ENCODE measurements at places on chromosomes 4 and X.

GRCh38 chrX:110847334-110847733 lies 51.7 kb upstream of the CHRDL1 start:
- DNase-seq, result peak; percentile 81

DNA sequence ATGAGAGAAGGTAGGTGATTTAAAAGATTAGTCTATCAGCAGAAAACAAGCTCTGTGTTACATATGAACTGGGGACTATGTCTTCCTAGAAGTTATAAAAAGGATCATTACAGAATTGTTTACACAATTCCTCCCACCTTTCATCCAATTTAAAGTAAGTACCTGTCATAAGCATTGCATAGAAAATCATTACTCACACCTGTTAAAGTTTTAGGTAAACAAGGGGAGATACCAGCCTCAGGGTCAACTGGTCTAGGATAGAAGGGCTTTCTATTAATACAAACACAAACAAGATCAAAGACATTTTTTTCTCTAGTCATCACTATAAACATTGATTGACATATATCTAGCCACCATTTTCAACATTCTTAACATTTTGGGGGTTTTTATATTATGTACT lies 333.9 kb downstream of the ARHGAP24 start:
- no peak for DNase-seq

GRCh38 chrX:23127586-23127985 lies 127.8 kb downstream of the DDX53 start:
- DNase-seq, result no peak

DNA sequence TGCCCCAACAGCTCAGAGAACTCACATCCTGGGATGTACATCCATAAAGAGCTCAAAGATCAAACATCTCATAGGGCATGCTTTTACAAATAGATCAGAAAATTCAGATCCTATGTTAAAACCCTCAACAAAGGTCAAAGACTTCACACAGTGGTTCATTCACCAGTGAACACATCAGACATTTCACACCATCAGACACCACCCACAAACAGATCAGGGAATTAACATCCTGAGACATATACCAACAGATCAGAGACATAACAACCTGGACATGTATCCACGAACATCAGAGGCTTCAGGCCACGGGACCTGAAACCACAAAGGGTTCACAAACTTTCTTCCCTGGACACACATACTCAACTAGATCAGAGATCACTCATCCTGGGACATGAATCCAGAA lies 23.4 kb downstream of the SUV39H1 start:
- DNase-seq, result no peak

DNA sequence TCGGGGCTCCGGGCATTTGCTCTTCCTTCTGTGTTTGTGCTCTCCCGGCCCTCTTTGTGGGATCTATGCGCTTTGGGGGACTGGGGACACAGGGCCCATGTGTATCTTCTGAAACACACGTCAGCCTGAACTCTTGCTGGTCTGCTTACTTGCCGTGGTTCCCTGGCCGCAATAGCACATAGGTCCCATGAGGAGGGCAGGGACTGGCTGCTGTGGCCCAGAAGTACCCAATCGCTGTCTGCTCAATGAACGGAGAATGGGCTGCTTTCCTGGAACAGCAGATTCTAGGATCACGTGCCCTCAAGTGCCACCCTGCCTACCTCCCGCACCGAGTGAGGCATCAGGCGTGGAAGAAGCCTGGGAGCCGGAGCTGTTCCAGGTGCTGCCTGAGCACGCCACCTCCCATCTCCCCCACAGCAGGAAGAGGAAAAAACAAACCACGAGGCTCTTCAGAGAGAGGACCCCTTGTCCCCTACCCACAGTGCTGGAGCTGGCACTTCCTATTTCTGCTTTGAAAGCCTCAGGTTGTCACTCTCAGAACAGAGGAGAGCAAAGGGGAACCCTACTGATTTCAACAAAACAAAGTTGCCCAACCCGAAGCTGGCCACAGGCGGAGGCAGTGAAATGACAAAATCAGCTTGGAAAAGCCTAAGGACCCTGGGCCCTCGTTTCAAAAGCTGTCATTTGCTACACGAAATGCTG lies 3.8 kb downstream of the G6PD start:
- DNase-seq, result peak; percentile 37

GRCh38 chrX:46819136-46819535 lies 17.7 kb upstream of the RP2 start:
- no peak for DNase-seq

GRCh38 chr4:20773144-20773997 lies 73.1 kb downstream of the PACRGL start:
- peak; percentile 70 for DNase-seq

GRCh38 chr4:137129441-137129840 lies 402.9 kb downstream of the PCDH18 start:
- DNase-seq, result no peak

DNA sequence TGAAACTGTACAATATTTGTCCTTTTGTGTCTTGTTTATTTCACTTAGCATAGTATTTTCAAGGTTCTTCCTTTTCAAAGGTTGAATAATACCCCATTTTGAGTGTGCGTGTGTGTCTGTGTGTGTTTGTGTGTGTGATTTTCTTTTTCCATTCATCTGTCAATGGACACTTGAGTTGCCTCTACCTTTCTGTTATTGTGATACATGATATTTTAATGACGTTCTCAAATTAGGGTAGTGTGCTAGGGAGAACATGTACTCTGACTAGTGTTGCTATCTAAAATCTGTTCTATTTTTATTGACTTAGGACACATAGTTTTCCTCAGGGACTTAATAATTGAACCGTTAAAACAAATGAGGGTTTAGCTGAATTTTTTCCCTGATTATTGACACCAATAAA lies 9.9 kb downstream of the MMRN1 start:
- DNase-seq, result no peak

DNA sequence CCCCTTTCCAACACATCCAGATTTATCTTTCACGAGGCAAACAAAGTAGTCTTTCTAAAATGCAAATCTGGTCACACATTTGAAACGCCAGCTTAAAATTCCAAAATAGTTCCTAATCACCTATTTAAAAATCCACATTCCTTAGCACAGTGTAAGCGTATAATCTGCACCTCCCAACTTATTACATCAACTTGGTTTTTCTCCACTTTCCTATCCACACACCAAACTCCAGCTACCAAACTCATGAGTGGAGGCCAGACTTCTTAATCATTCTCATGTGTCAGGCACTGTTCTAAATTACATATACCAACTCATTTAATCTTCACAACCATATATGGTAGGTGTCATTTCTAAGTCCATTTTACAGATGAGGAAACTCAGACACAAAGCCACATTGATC lies 33.8 kb downstream of the ENOX2 start:
- no peak for DNase-seq

DNA sequence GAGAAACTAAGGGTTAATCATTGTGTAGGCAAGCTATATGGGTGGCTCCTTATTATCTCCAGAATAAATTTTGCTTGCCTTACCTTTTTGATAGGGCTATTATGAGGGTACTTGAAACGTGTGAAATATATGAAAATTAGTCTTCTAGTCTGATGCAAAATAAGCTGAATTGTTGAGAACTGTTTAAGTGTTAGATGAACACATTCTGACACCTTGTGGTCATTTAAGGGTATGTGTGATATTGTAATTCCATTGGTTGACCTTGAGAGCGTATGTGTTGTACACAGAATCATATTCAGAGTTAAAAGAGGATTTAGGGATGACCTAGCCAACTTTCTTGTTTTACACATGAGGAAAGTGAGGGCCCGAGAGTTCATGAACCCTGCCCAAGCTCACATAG lies 44.6 kb upstream of the LINC00632 start:
- DNase-seq, result peak; percentile 60

GRCh38 chr4:152344001-152344400 lies 191.9 kb downstream of the FBXW7 start:
- no peak for DNase-seq

DNA sequence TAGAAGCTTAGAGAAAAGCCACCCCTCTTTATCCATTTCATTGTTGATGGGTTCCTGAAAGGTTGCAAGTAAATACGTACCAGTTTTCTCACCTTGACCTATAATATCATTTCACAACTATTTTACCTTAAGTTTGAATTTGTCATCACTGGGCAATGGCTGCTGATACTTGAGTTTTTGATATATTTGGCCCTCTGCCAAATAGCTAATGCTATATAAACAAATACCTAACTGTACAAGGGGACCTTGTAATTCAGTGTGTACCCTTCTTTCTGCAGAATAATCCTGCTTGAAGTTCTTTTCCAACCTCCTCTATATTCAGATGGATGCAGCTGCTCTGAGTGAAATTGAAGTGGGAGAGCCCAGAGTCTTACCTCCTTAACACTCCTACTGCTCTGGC lies 19.0 kb upstream of the GLUD2 start:
- DNase-seq, result no peak

GRCh38 chr4:15654593-15655222 lies 449 bp downstream of the FBXL5 start:
- DNase-seq, result peak; percentile 58

- DNase-seq, result peak; percentile 5
Measured at GRCh38 chrX:153381684-153382532, 19.2 kb downstream of the PNMA6E start.

- no peak for DNase-seq
Measured at GRCh38 chr4:184810720-184811119, 15.0 kb downstream of the ACSL1 start.

DNA sequence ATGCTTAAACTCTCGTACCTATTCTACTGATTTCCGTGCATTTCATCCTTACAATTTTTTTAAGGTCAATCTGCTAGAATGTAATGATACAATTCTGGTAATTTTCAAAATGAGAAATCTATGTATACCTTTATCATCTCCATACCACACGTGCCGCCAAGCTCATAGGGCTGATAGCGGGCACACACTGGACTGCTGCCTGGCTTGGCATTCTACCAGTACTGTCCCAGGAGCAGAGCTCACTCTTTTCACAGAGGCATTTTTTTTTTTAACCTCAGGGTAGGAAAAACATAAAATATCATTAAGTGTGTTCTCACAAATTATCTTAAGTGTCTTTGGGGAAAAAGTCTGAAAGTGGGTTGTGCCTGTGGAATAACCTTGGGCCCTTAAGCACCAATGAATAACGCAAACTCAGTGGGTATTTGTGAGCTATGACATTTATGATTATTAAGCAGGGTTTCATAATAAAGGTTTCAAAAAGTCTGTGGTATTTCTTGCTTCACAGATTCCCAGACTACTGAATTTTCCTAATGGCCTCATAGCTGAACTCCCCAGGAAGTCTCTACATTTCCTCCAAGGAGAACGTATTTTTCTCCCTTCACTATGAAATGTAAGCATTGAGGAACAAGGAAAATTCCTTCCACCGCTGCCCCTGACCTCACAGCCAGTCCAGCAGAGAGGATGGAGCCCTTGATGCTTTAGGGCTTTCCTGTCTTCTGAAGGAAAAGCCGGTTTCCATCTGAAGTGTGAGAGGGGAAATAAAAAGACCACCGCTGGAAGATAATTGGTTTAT lies 125.2 kb downstream of the ELOVL6 start:
- DNase-seq, result no peak

- DNase-seq, result peak; percentile 44
Measured at GRCh38 chr4:39636531-39637184, 2.0 kb downstream of the SMIM14 start.

- no peak for DNase-seq
Measured at GRCh38 chrX:110214684-110215083, 103.2 kb downstream of the AMMECR1 start.

GRCh38 chrX:30830326-30830943 lies 58.6 kb downstream of the TAB3 start:
- no peak for DNase-seq

DNA sequence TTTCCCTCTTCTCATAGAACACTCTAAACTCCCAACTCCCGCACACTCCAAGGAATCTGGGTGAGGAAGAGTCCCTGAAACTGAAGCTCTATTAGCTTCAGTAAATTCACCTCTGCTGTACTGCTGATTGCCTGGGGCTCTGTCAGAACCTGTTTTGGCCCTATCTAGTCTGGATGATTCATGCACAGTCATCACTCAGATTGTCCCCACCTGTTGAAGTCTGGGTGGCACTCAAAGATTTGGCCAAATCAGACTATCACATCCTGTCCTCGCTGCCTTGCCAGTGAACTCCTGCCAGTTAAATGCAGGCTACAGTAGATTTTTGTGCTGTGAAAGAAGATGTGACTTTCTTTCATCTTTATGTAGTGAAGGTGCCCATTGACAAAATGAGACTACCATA lies 63.5 kb upstream of the EMCN start:
- DNase-seq, result no peak

DNA sequence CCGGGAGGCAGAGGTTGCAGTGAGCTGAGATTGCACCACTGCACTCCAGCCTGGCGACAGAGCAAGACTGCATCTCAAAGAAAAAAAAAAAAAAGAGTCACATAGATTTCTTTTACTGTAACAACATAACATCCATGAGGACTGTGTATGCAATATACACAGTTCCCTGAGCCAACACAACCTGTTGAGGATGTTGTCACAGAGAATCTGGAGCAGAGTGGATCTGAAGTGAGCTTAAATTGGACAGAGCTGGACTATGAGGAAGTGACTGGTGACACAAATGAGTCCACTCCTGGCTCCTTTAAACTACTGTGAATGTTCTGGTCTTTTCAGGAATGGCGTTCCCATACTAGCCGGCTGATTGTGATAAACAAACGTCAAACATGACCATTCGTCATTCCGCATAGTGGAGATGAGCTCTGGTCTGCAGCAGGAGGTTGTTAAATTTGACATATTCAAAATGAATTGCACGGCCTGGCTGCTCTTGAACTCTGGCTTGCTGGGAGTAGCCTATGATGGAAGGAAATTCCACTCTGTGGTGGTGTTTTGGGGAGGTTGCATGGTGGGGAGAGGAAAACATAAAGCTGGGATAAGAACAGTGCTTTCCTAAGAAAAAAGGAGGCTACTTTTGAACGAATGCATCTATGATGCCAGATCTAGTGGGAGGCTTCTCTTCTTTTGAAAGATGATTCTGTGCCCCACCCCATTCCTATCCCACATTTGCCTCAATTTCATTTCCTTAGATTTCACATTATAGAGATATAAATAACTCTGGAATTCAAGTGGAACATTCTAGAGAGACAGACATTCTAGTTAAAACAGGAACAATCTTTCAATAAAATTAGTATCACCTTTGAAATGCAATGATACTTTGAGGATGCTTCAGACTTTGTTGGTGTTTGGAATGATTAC lies 149.5 kb downstream of the SHROOM3 start:
- no peak for DNase-seq

DNA sequence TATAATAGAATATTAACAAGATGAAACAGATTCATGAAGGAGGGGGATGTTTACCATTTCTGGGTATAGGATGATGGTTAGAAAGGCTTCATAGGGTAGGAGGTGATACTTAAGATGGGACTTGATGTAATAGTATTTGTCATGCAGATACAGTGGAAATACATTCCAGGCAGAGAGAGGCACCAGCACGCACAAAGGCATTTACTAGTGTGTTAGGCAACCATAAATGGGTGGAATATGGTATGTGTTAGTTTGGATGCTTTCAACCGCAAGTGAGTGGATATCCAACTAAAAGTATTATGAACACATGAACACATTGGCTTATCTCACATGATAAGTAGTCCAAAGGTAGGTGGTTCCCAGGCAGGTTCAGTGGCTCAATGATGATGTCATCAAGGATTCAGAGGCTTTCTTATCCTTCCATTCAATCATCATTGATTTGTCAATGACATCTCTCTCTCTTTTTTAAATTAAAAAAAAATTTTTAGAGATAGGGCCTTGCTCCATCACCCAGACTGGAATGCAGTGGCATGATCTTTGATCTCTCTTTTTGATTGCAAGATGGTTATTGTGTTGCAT lies 12.7 kb upstream of the STARD8 start:
- no peak for DNase-seq
